ENCODE measurements at places on chromosomes 2 and 18.
A peak's percentile ranks its signal among the peaks of the same experiment; 100 is the strongest.

- DNase-seq, result no peak
These were observed 9.2 kb downstream of the ADRA2B start for GRCh38 chr2:96106991-96107707.

GRCh38 chr2:74816540-74817303, 17.2 kb upstream of the HK2 start:
- DNase-seq, result no peak

GRCh38 chr2:119826370-119826961, 66.7 kb downstream of the PTPN4 start:
- no peak for DNase-seq

- DNase-seq, result no peak
These were observed 2.1 kb upstream of the HAAO start for GRCh38 chr2:42794271-42795046.

DNA sequence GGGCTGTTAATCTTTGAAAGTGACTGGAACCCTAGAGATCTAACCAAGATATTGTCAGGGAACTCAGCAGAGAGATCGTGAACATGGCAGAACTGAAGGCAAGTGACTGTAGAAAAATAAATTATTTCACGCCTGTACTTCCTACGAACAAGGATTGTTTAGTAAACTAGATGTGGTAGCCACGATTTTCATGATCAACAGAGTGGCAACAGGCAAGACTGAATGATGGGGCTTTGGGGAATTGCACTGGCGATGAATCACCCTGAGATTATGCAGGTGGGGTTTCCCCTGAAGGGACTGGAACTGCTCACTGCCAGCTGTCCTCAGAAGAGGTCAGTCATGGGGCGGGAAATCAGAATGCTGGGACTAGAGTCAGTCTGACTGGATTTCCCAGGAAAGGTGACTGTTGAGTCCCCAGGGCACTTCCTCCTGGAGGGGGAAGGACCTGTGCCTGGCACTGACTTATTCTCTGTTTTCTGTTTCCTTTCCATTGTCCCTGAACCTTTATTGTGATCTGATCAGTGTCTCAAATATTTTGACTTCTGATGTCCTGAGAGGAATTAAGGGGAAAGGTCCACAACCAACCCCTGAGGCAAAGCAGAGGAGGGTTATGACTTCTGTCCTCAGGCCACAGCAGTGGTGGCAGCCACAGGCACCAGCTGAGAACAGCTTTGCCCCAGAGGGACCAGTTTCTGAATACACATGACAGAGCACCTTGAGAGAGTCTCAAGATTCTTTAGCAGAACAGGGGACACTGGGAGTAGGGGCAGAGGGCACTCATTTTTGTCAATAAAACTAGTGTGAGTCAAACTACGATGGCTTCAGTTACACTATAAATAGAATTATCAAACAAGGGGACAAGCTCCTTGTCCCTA, 70.0 kb downstream of the NAB1 start:
- DNase-seq, result peak; percentile 25

GRCh38 chr2:213036836-213037235, 114.6 kb downstream of the IKZF2 start:
- no peak for DNase-seq

DNA sequence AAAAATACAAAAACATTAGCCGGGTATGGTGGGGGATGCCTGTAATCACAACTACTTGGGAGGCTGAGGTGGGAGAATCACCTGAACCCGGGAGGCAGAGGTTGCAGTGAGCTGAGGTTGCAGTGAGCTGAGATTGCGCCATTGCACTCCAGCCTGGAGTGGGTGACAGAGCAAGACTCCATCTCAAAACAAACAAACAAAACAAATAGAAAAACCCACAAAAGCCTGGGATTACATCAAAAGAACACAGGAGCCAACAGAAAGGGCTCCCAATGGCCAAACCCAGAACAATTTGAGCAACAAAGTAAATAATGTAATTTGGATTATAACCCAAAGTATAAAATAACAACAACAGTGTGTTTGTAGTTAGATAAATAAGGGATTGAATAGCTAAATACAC, 159.8 kb downstream of the UXS1 start:
- DNase-seq, result no peak

DNA sequence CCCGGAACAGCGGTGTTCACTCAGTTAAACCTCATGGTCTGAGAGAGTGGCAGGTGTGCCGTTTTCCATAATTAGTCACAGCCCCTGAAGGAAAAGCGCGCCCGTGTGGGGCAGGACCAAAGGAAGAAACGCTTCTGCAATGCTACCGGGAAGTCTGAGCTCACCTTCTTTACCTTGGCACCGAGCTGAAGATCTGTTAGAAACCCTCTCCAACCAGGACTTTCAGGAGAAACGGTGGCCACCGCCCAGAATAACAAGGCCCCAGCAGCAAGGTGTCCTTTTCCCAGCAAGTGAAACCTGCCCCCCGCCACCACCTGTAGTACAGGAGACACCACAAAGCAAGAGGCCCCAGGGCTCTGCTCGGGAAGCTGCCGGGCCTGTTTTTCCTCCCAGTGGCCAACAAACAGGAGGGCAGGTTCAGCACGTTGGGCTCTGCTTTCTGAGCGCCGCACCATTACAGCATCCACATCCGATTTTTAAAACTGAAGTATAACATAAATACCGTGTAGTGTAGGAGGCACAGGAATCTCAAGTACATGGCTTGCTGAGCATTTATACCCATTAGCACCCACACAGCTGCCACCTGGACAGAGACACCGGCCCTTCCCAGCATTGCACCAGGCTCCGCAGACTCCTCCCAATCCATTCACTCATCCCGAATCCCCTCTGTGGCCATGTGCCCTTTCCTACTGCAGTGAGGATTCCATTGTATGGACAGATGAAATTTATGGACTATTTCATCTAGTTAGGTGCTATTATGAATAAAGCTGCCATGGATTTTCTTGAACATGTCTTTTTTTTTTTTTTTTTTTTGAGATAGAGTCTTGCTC, 121.8 kb upstream of the RIOK3 start:
- no peak for DNase-seq
